Transverse colon (tissue), 4 donors: ENCODE measurements at places on chromosomes 3 and 15. TPM values are rescaled to one million over a fixed set of nuclear protein-coding genes. Genes with fewer than 3 reads are reported as not detected.

The CILP gene
- total RNA-seq: 22.1 TPM

The ERICH6 gene
- total RNA-seq: not detected

The GOLGA8J gene
- not detected for total RNA-seq

The TTC21A gene
- 49.4 TPM for total RNA-seq

The ITIH1 gene
- total RNA-seq: not detected

The DPPA2 gene
- total RNA-seq: not detected

The ZNF774 gene
- 12.3 TPM for total RNA-seq

The KLHL40 gene
- 0.27 TPM for total RNA-seq

The ADIPOQ gene
- total RNA-seq: 4.6 TPM

The SENP2 gene
- 21.3 TPM for total RNA-seq

The PEX5L gene
- total RNA-seq: 1.2 TPM

The CPNE9 gene
- total RNA-seq: not detected

The CHRD gene
- 7.0 TPM for total RNA-seq

The DUOX2 gene
- total RNA-seq: 0.68 TPM

The MED12L gene
- total RNA-seq: 8.6 TPM
